T47D (cell line): ENCODE measurements at places on chromosomes 2 and 18.

GRCh38 chr18:73688161-73688560 lies 459.5 kb downstream of the FBXO15 start:
- DNase-seq: no peak

DNA sequence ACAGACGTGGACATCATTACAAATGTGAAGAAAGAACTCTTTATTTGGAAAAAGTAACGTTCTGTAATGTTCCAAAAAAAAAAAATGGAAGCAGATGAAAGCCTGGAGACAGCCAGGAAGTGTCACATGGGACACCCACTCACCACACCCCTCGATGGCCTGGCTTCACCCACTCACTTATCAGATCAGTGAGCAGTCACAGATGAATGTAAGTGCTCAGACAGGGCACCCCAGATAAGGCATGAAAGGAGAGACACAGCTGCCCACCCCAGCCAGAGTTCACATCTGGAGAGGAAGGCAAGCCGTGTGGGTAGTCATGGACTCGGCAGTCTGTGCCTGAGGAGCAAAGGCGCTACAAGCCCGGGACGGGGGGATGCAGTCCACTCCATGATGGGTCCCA lies 105.2 kb downstream of the SEPTIN10 start:
- no peak for DNase-seq

- DNase-seq: peak; percentile 12
These were observed 33.7 kb upstream of the C18orf32 start for GRCh38 chr18:49520661-49521145.

GRCh38 chr2:85237849-85238565 lies 89.8 kb downstream of the TGOLN2 start:
- DNase-seq: no peak

DNA sequence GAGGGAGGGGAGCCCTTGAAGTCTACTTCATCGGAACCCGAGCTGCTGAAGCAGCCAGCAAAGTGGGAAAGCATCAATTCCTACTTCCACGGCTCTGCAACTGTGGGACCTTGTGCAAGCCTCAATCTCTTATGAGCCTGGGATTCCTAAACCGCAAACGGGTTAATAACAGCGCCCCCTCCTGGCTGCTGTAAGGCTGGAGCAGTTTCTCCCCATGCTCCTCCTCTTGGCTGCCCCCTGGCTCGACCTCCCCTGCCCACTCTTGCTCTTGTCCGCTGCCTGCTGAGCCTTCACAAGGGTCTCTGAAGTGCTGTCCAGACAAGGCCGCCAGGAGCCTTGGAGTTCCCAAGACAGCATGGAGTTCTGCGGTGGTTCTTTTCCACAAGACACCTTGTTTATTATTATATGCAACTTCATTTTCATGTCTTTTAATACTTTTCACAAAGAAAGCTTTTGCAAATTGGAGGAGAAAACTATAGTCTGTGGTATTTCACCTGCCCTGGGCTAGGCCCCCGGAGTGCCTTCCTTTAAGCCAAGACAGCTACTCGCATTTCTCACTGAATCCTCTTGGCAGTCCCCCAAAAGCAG lies 157.2 kb downstream of the DDX1 start:
- no peak for DNase-seq

GRCh38 chr18:74375999-74376398 lies 60.4 kb downstream of the C18orf63 start:
- no peak for DNase-seq

GRCh38 chr2:5322396-5322795 lies 369.8 kb upstream of the SOX11 start:
- DNase-seq: no peak

DNA sequence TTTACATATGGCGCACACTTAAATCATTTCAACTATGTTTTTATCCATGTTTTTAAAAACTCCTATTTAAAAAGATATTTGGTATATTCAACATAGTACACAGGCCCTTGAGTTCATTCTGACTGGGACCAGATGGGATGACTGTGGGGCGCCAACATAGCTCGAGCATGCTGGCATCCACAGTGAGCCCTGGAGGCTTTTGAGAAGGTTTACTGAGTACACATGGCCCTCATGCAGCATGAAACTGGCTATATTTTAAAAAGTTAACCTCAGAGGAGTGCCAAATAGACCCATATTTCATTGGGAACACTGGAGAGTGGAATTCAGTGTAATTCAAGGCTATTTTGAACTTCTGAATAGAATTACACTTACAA lies 83.6 kb downstream of the CCDC85A start:
- peak; percentile 14 for DNase-seq
